ENCODE measurements at places on chromosomes 3 and 15.

DNA sequence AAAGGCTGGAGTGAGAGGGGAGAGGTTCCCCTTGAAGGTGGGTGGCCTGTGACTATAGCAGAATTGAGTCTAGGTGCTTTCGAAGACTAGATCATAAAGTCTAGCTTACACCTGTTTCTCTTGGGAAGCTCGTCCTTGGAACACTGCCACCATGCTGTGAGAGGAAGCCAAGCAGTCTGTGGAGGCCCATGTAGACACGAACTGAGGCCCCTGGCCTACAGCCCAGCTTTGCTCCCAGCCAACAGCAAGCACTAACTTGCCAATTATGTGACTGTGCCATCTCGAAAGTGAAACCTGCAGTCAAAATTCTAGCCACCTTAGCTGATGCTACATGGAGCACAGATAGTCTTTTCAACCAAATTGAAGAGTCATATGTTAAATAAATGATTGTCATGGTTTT lies 190.5 kb upstream of the NECTIN3 start:
- peak; percentile 69 for DNase-seq

DNA sequence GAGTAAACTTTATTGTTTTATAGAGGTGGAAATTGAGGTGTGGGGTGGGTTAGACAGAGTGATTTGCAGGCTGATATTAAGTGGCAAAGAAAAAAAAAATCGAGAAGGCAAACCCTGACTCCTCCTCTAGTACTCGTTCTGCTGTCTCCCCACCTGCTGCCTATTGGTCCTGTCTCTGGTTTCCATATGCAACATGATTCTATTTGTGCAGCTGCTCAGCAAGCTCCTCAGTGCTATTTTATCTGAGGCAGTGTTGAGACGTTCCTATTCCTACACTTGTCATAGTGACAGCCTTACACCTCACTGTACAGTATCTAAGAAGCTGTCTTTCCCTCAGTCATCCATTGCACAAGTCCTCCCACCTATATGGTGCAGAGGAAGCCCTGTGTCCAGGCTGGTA lies 45.1 kb downstream of the RSL24D1 start:
- no peak for DNase-seq

GRCh38 chr3:152243721-152244516 lies 24.8 kb upstream of the MBNL1 start:
- DNase-seq: no peak

GRCh38 chr3:36823806-36824205 lies 59.5 kb upstream of the DCLK3 start:
- no peak for DNase-seq

DNA sequence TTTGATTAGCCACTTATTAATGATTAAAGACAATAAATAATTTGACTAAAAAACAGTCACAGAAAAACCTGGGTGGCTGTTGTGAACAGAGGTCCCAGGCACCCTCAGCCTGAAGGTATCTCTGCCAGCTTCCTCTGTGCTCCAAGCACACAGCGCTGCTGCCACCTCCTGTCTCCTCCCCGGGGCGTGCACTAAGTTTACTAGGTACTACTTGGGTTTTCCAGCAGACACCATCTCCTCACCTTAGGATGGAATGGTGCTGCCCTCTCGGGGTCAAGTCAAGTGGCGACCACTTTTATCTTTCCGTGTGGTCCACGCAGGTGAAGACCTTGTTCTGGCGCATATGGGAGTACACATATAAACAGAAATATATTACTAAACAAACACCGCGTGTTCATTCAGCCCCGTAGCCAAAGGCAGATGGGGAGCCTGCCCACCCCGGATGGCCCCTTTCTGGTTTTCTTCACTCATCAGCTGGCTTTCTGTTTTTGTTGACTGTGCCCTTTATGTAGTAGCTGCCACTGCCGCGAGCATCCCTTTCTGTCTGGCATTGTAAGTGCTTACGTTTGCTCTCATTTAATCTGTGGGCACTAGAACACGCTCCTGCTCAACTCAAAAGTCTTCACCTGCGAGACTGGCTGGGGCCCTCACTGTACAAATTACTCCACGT lies 128.0 kb downstream of the LRIG1 start:
- no peak for DNase-seq

DNA sequence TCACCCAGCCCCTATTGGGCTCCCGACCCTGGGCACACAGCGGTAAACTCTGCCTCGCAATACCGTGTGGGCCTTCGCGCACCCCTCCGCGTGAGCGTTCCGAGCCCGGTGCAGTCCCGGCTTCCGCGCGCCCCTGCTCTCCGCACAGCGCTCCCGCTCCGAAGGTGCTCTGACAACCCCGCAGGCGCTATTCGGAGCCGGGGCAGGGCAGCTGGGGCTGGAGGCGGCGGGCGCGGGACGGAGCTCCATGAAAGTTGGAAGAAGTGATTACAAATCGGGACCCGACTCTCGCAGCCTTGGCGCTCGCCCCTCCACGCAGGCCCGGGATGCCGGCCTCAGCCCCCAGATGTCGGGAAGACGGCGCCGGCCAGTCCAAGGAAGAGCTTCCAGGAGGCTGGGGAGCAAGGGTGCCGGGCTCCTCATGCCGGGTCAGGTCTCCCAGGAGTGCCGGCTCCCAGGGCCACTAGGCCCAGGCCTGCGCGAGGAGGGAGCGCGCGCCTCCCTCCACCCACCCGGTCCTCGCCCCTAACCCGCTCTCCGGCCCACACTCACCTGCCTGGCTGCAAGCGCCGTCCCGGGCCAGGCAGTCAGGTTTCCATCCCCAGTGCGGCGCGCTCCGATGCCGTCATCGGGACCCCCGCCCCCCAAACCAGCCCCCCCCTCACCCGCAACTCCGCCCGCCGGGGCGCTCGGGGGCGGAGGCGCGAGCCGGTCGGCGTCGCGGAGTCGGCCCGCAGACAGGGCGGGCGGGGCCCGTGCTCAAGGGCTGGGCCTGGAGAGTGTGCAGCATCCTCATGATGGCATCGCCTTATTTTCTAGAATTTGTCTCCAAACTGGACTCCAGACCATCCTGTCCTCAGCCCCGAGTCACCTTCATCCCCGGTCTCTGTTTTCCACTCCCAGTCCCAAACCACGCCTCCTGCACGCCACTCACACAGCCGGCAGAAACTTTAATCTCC lies at the start of gene KIF7:
TSS of gene KIF7 (minus strand) at position 621 of the 959 bp plus-strand sequence. CDS start 2,537 bp downstream, outside the sequence.
- no peak for DNase-seq

- no peak for DNase-seq
These were observed 85.6 kb downstream of the OCA2 start for GRCh38 chr15:28013480-28013879.

GRCh38 chr3:139793408-139793807 lies 115.6 kb upstream of the NMNAT3 start:
- DNase-seq: no peak

DNA sequence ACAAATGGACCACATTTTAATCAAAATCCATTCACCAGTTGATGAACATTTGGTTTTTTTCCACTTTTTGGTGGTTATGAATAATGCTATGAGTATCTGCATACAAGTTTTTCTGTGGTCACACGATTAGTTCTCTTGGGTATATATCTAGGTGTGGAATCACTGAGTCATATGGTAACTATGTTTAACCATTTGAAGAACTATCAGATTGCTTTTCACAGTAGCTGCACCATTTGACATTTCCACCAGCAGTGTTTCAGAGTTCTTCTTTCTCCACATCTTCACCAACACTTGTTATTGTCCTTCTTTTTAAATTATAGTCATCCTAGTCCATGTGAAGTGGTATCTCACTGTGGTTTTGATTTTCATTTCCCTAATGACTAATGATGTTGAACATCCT lies 33.3 kb upstream of the ATG7 start:
- no peak for DNase-seq

DNA sequence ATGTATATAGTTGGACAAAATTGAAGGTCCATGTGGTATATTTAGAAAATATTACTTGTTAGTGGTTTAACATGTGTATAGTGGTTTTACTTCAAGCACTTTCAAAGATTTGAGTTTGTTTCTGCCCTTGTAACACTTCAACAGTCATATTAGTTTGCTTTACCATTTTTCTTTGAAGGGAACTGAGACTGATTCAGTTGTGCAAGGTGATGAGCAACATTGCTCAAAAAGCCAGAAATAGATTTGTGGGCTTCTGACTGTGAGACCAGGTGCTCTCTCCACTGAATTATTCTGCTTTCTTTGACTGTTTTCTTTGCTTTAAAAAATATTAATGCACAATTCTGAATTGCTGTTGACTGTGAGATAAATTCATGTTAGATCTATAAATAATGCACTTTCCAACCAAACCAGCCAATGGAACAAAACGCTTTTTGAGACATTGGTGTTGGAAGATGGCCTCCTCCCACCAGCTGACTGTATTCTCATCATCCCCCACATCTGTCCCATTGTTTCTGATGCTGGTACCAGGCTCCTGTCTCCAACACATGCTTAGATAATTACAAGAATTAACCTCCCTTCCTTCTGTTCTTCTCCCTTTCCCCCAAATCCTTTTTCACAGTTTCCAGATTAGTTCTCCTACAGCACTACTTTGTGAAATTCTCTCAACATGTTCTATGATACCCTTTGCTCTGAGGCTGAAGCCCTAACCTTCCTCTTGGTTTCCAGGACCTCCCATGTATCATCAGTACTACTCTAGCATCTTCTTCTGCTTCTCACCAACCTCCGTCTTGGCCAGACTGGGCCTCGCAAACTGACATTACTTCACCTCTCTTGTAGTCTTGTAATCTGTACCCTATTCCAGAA lies 27.9 kb downstream of the PLCL2 start:
- DNase-seq: no peak

GRCh38 chr15:89665449-89666181 lies 10.3 kb upstream of the KIF7 start:
- DNase-seq: no peak

GRCh38 chr3:51434746-51435327 lies 43.8 kb downstream of the RBM15B start:
- DNase-seq: peak; percentile 0

DNA sequence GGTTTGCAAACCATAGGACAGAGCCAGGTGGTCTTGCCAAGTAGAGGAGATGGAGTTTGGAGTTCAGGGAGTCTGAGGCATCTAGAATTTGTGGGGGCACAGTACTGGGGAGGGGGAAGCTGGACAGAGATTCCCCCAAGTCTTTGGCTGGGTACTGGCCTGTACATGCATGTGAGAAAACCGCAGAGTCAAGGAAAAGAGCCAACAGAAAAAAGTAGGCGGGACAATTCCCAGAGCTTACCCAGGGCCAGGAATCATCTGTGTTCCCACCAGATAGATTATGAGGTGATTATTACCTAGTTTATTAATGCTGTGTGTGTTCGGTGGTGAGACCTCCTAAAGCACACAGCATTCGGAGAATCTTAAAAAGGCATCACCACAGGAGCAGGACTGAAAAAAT lies 11.3 kb downstream of the LYSMD4 start:
- DNase-seq: no peak

DNA sequence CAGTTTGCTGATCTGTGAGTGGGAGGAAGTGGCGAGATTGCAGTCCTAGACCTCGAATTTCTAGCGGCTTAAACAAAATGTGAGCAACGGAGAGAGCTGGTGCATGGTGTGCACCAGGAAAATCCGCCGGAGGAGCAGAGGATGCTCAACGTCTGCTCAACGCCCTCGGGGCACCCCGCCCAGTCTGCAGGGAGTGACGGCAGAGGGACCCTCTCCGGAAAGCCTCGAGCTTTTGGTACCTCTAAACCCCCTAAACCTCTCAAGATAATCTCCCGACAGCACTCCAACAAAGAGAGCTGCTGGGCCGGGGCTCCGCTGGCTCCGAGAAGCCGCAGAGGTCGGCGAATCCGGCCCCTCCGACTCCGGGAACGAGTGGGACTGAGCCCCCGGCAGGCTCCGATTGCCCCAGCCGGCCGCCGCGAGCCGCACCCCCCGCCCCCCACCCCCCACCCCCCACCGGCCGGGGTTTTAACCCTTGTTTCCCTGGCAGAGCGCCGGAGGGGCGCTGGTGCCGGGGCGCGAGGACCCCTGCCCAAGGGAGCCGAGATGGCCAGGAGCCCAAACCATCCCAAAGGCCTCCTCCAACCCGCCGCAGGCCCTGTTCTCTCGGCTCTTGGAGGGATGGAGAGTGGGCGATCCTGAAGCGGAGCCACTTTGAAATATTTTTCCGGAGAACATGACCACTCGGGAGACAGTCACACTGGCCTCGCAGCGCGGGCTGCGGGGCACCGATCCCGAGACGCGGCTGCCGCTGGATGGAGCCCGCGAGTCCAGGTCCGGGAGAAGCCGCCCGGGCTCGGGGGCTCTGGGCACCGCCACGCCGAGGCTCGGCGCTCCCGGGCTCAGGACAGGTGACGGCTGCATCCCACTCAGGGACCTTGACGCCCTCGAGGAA lies 1.5 kb downstream of the MEGF11 start:
- DNase-seq: no peak

GRCh38 chr3:132317229-132317948 lies at the start of gene ACP3:
TSS of gene ACP3 (plus strand) at chr3:132317407. CDS start at chr3:132317457, 50 bp downstream.
- DNase-seq: no peak

- no peak for DNase-seq
These were observed 22.9 kb downstream of the B3GNT5 start for GRCh38 chr3:183275937-183276336.

- no peak for DNase-seq
These were observed 156.0 kb upstream of the TPM1 start for GRCh38 chr15:62886431-62887071.

GRCh38 chr15:65956307-65956706 lies 87.0 kb downstream of the RAB11A start:
- no peak for DNase-seq

- DNase-seq: no peak
These were observed 754.8 kb downstream of the ROBO1 start for GRCh38 chr3:79012946-79013362.

- no peak for DNase-seq
These were observed 82.6 kb upstream of the ARHGEF3 start for GRCh38 chr3:56884387-56884786.

DNA sequence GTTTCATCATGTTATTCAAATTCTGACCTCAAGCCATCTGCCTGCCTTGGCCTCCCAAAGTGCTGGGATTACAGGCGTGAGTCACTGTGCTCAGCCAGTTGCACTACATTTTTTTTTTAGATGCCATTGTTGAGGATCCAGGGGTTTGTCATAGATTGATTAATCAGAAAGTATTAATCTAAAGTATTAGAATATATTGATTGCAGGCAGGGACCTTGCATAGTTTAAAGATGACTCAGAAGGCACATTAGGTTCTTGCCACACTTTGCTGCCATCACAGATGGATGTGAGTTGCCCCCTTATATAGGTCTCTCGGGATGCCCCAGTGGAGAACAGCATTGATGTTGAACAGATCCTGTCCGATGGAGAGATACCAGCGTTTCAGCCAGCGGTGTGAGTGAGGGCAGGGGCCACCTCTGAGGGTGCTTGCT lies 41.1 kb downstream of the IGF1R start:
- no peak for DNase-seq

- DNase-seq: peak; percentile 33
These were observed 70.1 kb downstream of the SMARCC1 start for GRCh38 chr3:47711596-47711995.

- DNase-seq: no peak
These were observed 233.1 kb downstream of the ROBO1 start for GRCh38 chr3:79534727-79535126.

DNA sequence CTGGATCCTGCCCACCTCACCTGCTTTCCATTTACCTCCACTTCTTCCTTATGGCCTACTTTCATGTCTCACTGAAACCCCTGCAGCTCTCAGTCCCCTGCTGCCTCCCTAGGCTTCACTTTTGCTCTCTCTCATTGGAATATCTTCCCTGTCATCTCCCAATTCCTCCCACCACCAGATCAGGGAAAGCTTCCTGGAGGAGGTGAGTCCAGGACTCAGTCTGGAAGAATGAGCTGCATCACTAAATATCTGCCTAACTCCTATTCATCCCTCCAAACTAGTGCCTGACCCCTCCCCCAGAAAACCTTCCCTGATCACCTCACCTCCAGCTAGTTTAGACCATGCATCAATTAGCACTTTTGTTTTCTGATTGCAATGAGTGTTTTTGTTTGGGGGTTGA lies 37.1 kb downstream of the MRPL46 start:
- no peak for DNase-seq

- DNase-seq: no peak
These were observed 134.8 kb downstream of the PDE8A start for GRCh38 chr15:85116494-85116893.
